ENCODE measurements at places on chromosomes 7 and 10.

DNA sequence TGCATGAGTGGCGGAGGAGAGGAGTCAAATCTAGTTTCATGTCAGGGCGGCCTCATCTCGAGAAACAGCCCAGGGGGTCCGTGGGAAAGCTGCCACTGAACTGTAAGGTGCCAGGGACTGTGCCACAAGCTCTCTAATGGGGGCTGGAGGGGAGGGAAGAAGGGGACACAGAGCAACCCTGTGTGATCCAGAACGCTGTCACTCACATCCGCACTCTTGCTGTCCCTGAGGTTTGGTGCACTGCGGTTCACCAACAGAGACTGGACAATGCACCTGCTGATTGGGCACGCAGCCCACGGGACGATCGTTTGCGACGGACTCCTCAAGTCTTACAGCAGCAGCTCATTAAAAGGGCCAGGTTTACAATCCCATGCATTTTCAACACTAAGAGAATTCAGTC lies 47.7 kb downstream of the AMZ1 start:
- no peak for DNase-seq

DNA sequence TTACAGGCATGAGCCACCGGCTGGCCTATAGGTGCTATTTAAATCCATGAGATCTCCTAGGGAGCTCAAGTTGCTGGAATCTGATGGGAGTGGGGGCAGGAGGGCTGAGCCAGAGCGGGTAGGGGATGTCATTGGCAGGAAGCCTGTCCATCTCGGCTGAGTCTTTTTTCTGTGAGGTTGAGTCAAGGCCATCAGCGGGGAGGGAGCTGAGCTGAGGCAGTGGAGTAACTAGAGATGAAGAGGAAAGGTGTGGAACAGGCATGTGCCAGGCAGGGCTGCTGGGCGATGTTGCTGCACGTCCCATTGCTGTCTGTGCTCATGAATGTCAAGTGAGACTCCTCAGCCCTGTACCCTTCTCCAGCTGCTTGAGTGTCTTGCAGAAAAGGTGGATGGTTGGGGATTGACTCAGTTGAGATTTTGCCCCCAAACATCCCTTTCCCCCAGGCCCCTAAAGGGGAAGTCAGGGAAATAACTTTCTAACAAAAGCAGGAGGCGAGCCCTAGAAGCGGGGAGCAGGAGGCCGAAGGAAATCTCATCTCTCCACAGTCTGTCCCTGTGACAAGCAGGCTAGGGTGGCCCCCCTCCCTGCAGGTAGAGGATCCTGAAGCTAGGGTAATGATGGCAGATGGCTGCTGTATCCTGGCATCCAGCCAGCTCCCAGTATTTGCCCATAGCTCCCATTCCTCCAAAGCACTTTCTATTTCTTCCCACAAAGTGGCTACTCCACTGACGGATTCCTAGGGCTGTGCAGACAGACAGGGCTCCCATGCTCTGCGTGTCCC lies 5.4 kb downstream of the ATP6V1F start:
- no peak for DNase-seq

- DNase-seq: no peak
Measured at GRCh38 chr10:132020456-132020855, 38.7 kb upstream of the BNIP3 start.

GRCh38 chr7:54278847-54279246 lies 263.3 kb upstream of the VSTM2A start:
- no peak for DNase-seq

DNA sequence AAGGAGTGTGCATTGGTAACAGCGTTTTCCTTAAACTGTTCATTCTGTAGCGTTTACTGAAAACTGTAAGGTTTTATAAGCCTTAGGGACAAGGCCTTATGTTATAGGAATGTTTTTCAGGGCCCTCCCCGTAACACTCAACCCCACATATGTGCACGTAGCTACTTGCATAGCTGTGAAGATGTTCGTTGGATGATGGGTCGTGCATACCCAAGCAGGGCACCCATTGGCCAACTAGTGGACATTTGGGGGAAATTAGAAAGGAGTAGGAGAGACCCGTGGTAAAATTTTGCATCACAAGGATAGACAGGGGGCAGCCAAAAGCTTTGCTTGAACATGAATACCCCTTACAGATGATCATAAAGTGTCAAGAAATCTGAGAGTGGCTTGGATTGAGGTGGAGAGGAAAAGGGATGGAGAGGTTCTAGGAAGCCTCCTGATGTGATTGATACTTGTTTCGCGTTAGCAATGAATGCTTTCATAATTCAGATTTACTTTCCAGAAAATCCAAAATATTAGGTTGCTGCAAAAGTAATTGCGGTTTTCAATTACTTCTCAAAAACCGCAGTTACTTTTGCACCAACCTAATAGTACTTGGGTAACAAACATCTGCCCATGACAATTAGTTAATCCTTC lies 878 bp downstream of the SEC61A2 start:
- no peak for DNase-seq

DNA sequence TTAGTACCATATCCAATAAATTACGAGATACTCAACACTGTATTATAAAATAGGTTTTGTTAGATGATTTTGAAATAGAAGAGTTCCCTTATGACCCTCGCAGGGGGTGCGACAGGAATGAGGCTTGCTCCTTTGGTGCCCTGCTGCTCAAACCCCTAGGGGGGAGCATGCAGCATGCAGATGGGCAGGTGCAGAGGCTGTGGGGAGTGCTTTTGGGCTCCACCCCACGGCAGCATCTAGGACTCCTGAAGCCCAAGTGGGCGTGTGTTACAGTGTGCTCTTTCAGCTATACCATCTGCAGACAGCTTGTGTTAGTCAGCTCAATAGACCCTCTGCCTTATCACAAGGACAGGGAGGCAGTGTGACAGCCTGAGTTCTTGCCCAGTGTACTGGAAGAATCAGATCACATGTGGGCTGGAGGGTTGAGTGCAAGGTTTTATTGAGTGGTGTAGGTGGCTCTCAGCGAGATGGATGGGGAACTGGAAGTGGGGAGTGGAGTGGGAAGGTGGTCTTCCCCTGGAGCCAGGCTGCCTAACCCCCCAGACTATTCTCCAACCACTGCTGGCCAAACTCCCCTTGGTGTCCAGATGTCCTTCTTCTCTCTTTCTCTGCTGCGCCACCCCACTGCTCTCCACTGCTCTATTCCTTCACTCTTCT lies 3.1 kb upstream of the MRC1 start:
- no peak for DNase-seq

GRCh38 chr10:58475322-58476277 lies 37.1 kb upstream of the BICC1 start:
- no peak for DNase-seq

Measured in activated CD8-positive, alpha-beta memory T cell treated with anti-CD3 and anti-CD28 coated beads for 1 hour (primary cell).